ENCODE measurements at places on chromosomes 2 and 18. TPM values are rescaled to one million over a fixed set of nuclear protein-coding genes. Genes with fewer than 3 reads are reported as not detected.

The EIPR1 gene
- 35.9 TPM for total RNA-seq

The CDH7 gene
- 0.44 TPM for total RNA-seq

GRCh38 chr2:145108361-145108778 is 588.5 kb upstream of the ZEB2 start:
- no peaks in the 10 kb centered on the region for H3K27me3 ChIP-seq
- no peak for DNase-seq
- H3K36me3 ChIP-seq: no peaks in the 10 kb centered on the region
- no peak overlapping the region for H3K4me3 ChIP-seq
- H3K4me1 ChIP-seq: no peaks in the 10 kb centered on the region

DNA sequence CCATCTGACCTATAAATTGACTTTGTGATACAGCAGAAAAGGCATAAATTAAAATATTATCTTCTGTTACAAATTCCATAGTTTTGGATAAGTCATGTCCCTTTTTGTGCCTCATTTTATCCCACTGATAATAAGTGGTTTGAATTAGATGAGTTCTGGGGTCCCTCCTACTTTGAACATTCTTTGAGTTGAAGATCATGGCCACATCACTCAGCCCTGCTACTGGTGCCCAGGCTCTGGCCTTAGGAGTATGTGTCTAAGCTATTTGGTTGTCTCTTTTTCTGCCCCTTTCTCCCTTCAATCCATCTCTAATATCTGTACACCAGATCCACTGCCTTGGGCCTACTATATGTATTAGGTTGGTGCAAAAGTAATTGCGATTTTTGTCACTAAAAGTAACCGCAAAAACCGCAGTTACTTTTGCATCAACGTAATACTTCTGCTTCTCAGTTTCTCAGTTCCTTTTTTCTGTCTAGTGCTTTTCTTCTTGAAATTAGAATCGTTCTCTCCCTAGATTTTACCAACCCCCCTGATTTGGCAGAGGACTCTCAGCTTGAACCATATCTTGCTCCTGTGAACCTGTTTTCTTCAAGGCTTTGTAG is 362.5 kb upstream of the TNP1 start:
- H3K27ac ChIP-seq: no peak overlapping the region
- DNase-seq: no peak
- no peaks in the 10 kb centered on the region for H3K4me1 ChIP-seq
- no peaks in the 10 kb centered on the region for H3K36me3 ChIP-seq

- no peak for DNase-seq
- H3K36me3 ChIP-seq: no peaks in the 10 kb centered on the region
- no peak overlapping the region for H3K4me3 ChIP-seq
- no peaks in the 10 kb centered on the region for H3K27me3 ChIP-seq
Measured at GRCh38 chr18:46588971-46589660, 67.9 kb downstream of the LOXHD1 start.

GRCh38 chr18:10139783-10140410 is 226.1 kb downstream of the VAPA start:
- H3K4me3 ChIP-seq: no peak overlapping the region
- H3K4me1 ChIP-seq: peaks cover 5% of the 10 kb centered on the region
- H3K27ac ChIP-seq: no peak overlapping the region
- H3K36me3 ChIP-seq: no peaks in the 10 kb centered on the region
- H3K27me3 ChIP-seq: peaks cover 2% of the 10 kb centered on the region

DNA sequence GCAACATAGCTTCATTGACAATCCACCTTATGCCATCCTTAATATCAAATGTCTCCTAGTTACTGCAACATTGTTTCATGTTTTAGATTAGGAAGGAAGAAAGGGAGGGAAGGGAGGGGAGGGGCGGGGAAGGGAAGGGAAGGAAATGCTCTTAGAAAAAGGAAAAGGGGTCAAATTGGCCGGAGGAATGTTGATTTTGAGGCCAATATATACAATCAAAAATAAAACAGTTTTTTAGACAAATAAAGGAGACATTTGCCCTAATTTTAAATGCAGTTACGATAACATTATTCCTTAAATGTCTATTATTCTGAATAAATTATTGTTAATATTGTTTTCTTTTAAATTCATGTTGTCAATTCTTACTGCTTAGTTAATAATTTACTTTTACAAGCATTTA is 33.5 kb upstream of the CALCRL start:
- H3K4me3 ChIP-seq: no peak overlapping the region
- H3K36me3 ChIP-seq: peaks cover 38% of the 10 kb centered on the region
- peak overlapping the region; percentile 27 for H3K27ac ChIP-seq
- H3K27me3 ChIP-seq: peaks cover 8% of the 10 kb centered on the region
- H3K4me1 ChIP-seq: peaks cover 23% of the 10 kb centered on the region

- DNase-seq: no peak
- no peaks in the 10 kb centered on the region for H3K36me3 ChIP-seq
- H3K4me3 ChIP-seq: no peak overlapping the region
- no peaks in the 10 kb centered on the region for H3K4me1 ChIP-seq
Measured at GRCh38 chr2:152234277-152234676, 58.7 kb upstream of the STAM2 start.

The SLC5A7 gene
- total RNA-seq: not detected

GRCh38 chr18:49459404-49460171 is 857 bp downstream of the DYM start:
- H3K27me3 ChIP-seq: peaks cover 3% of the 10 kb centered on the region
- H3K27ac ChIP-seq: no peak overlapping the region
- H3K4me3 ChIP-seq: peak overlapping the region; percentile 96
- peaks cover 20% of the 10 kb centered on the region for H3K4me1 ChIP-seq

GRCh38 chr2:236553522-236553921 is 16.1 kb upstream of the ACKR3 start:
- no peak overlapping the region for H3K27ac ChIP-seq
- no peaks in the 10 kb centered on the region for H3K4me1 ChIP-seq
- H3K36me3 ChIP-seq: no peaks in the 10 kb centered on the region
- H3K4me3 ChIP-seq: no peak overlapping the region
- peaks cover 5% of the 10 kb centered on the region for H3K27me3 ChIP-seq

DNA sequence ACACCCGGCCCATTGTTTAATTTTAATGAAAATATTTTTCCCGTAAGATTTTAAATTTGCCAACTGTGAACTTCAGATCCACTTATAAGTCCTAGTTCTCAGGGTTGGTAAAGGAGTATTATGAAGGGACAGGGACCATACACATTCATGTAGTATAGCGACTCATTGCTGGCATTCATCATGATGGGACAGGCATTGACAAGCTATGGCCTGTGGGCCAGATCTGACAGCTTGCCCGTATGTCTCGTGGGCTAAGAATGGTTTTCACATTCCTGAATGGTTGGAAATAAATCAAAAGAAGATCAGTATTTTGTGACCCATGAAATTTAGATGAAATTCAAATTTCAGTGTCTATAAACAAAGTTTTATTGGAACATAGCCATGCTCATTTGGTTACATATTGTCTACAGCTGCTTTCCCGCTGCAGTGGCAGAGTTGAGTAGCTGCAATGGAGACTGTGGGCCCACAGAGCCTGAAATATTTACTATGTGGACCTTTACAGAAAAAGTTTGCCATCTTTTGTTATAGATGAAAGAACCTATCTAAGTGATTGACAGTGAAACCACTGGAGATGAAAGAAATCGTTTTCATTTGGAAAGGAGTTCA is 4.1 kb downstream of the RAPGEF4 start:
- peaks cover 6% of the 10 kb centered on the region for H3K4me1 ChIP-seq
- H3K4me3 ChIP-seq: no peak overlapping the region
- peaks cover 10% of the 10 kb centered on the region for H3K27me3 ChIP-seq
- H3K27ac ChIP-seq: no peak overlapping the region
- no peak for DNase-seq
- H3K36me3 ChIP-seq: no peaks in the 10 kb centered on the region

The DSC2 gene
- 65.4 TPM for total RNA-seq

DNA sequence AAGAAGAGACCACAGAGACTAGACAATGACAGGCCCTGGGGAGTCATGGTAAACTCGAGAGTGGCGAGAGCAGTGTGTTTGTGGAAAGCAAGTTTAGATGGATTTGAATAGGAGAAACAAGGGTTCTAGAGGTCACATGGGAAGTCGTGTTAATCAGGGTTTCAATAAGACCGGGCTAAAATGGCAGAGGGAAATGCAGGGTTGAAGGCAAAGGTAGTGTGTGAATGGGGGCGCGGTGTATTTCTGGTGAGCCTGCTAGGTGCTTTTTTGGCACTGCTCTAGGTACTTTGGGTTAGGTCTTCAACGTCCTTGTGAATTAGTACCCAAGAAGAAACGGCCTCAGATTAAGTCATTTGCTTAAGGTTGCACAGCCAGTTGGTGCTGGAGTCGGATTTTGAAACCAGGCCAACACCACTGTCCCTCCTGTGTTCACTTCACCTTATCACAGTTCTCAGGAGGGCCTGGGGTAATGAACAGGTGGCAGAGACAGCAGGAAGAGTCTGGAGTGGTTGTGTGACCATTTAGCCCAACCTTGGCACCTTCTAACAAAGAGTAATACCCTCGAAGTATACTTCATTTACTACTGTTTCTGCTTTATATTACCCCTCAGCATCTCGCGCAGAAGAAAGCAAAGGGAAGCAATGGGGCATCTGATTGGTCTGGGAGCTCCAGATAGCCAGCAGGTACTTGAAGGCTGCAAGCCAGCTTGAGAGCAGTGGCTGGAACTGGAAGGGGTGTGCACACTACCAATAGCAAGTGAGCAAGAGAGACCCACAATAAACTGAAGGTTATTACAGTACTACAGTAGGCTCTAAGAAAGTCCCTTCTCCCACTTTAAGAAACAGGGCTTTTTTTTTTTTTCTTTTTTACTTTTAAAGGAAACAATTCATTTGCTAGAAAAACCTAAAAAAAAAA is 33.4 kb upstream of the GAREM2 start:
- no peak for DNase-seq
- peaks cover 11% of the 10 kb centered on the region for H3K36me3 ChIP-seq
- peaks cover 4% of the 10 kb centered on the region for H3K27me3 ChIP-seq
- H3K4me1 ChIP-seq: peaks cover 10% of the 10 kb centered on the region

- H3K4me1 ChIP-seq: peaks cover 52% of the 10 kb centered on the region
- peaks cover 4% of the 10 kb centered on the region for H3K27me3 ChIP-seq
Measured at GRCh38 chr2:101150306-101151145, 656 bp downstream of the TBC1D8 start.

The MPP4 gene
- 0.13 TPM for total RNA-seq

DNA sequence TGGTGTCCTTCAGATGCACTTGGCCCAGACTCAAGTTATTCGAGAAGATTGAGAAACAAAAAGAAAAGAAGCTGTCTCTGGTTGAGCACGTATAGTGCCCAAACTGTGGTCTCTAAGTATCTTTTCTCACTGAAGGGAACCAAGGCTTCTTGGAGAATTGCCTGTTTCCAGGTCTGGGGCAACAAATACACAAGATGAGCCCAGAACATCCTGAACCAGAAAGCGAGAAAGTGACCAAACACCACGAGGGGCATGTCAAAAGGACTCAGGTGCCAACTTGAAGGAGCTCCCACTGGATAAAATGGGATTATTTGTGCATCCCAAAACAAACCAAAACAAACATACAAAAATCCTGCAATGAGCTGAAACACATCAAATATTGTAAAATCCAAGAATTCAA is 13.6 kb upstream of the ATOH8 start:
- peaks cover 5% of the 10 kb centered on the region for H3K27me3 ChIP-seq
- H3K36me3 ChIP-seq: no peaks in the 10 kb centered on the region
- H3K4me3 ChIP-seq: no peak overlapping the region
- peaks cover 3% of the 10 kb centered on the region for H3K4me1 ChIP-seq
- DNase-seq: no peak
- H3K27ac ChIP-seq: no peak overlapping the region

The GAREM1 gene
- total RNA-seq: 1.2 TPM

DNA sequence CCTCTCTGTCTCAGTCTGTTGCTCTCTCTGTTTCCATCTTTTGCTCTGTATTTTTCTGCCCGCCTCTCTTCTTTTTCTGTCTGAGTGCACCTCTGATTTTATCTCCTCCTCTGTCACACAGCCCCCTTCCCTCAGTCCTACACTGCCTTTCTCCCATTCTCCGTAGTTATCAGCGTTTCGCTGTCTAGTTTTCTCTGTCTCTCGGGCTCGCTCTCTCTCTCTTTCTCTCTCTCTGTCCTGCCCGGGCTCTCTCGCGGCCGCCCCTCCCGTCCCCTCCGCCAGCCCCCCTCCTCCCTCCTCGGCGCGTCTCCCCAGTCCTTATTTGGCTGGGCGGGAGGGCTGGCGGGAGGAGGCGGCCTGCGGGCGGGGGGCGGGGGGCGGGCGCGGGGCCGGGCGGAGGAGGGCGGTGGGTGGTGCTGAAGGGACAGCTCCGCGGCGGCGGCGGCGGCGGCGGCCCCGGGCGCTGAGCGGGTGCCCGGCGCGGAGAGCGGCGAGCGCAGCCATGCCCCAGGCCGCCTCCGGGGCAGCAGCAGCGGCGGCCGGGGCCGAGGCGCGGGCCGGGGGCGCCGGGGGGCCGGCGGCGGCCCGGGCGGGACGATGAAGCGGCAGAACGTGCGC is at the start of gene KCNK3:
Gene KCNK3 (plus strand): TSS at position 444 of the 618 bp plus-strand sequence. CDS start 154 bp downstream, at position 598.
- peaks cover 2% of the 10 kb centered on the region for H3K4me1 ChIP-seq
- no peak within 1 kb of the TSS for H3K27ac ChIP-seq
- DNase-seq: peak; percentile 77
- peaks cover 30% of the 10 kb centered on the region for H3K27me3 ChIP-seq
- peak within 1 kb of the TSS; percentile 17 for H3K4me3 ChIP-seq

The SAP130 gene
- 39.4 TPM for total RNA-seq

The NEU4 gene
- 0.33 TPM for total RNA-seq

DNA sequence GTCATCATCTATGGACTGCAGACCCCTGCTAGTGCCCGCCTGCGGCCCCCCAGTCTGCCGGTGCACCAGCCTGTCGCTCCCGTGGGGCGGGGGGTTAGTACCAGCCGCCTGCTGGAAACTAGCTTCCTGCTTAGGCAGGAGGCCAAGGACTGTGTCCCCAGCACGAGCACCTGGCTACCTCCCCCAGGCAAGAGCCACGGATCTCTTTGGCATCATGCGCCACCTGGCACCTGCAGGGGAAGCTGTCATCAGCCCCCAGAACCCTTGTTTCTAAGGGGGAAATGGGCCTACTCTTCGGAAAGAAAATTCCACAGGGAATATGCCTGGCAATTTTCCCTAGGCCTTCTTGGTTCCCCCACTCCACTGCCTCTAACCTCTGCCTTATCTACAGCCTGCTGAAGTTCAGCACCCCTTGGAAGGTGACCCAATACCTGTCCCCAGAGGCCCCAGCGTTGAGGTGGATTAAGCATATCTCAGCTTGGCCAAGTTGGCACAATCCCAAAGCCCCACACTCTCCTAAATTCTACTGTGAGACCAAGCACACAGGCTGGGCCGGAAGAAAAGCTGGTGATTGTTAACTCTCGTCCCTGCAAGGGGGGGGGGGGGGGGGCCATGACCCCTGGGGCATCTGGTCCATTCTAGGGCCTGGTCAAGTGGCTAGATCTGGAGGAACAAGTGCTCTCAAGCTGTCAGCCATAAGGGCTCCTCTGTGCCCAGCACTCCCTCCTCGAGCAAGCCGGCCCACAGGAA is 62.0 kb upstream of the POMC start:
- peaks cover 9% of the 10 kb centered on the region for H3K27me3 ChIP-seq
- no peak for DNase-seq
- peaks cover 21% of the 10 kb centered on the region for H3K36me3 ChIP-seq
- H3K4me3 ChIP-seq: no peak overlapping the region
- H3K4me1 ChIP-seq: peaks cover 18% of the 10 kb centered on the region
- H3K27ac ChIP-seq: no peak overlapping the region

DNA sequence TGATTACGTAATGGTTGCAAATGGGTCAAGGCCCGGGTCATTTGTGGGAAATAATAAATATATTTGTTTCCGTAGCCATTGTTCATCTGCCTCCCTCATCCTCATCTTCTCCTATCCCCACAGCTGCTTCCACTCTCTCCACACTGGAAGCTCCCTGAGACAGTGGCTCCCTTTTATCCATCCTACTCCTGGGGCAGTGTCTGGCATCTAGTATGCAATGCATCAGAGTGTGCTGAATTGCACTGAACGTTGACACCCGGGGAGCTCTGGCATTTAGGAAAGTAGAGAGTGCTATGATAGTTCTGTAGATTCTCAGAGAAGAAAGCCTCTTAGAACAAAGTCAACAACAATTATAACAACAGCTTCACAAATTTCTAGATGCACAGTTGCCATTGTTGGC is 45.5 kb upstream of the NAB1 start:
- H3K36me3 ChIP-seq: no peaks in the 10 kb centered on the region
- H3K27ac ChIP-seq: no peak overlapping the region
- peaks cover 3% of the 10 kb centered on the region for H3K27me3 ChIP-seq
- H3K4me3 ChIP-seq: no peak overlapping the region

The NEUROD1 gene
- not detected for total RNA-seq

All from endothelial cell (in vitro differentiated cells).